Fibroblast of skin of left biceps (primary cell): ENCODE measurements at places on chromosomes 4 and X.

- DNase-seq, result no peak
These were observed 194.6 kb downstream of the MAML3 start for GRCh38 chr4:139959396-139959795.

GRCh38 chr4:66609014-66609413 is 936.3 kb downstream of the CENPC start:
- DNase-seq, result no peak

DNA sequence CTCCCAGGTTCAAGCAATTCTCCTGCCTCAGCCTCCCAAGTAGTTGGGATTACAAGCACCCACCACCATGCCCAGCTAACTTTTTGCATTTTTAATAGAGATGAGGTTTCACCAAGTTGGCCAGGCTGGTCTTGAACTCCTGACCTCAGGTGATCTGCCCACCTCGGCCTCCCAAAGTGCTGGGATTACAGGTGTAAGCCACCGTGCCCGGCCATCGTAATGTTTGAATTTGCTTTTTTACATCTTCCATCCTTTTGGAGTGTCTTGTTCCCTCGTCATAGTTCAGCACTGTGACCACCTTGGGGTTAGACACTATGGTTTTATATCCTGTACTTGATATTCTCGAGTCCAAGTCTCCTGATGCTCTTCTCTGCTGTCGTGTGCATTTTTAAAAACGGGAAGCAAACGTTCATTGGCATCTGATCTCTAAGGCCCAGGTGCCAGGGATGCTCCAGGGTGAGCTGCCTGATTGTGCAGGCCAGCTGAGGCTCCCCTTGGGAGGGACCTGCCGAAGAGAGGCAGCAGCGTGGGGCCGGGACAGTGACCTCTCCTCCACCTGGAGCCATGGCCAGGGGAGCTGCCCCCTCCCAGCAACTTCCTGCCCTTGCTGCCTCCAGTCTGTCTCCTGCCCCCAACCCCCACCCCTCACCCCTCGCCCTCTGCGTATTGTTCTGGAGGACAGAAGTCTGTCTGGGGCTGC is 16.7 kb downstream of the DGKQ start:
- no peak for DNase-seq

DNA sequence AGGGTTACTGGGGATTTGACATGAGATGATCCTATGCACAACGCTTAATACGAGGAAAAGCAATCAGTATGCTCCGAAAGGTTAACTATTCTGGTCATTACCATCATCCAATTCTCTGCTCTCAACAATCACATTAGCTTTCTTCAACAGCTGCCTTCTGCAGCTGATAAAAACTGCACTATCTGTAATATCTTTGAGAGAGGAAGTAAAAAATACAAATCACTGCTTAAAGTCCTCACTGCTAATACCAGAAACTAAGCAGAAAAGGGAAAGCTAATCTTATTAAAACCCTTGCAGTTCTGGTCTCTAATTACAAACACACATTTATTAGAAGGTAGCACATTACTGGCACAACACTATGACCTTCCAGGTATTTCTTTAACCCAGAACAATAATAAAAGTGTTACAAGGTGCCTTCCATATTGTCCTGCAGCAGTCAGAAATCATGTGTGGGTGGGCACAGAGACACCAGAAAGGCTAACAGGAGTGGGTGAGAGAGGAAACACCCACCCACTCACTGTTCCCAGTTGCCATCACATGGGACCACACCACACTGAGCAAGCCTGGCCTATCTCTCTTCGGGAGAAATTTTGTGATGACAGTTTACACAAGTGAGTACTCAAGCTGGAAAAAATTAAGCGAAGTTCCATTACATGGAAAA is 71.0 kb downstream of the RELL1 start:
- DNase-seq, result no peak

GRCh38 chr4:88705805-88706492 is 8.3 kb upstream of the NAP1L5 start:
- no peak for DNase-seq

DNA sequence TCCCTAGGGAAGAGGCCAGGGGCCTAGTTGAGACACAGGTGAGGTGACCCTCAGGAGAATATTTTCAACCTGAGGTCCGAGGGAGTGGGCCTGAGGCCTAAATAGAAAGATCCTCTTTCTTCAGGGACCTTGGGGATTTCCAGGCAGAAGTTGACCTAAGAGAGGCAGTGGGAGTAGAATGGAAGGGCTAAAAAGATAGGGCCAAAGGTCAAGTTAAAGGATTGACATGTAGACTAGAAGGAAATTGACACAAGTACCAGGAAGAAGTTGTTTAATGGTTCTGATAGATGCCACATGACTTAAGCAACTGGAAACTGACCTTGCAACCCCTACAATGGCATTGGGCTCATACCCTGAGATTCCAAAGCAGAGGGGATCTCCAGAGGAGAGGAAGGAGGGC is 76.9 kb downstream of the SHROOM3 start:
- DNase-seq, result no peak

- DNase-seq, result no peak
These were observed 28.6 kb upstream of the MXD4 start for GRCh38 chr4:2290488-2290887.

GRCh38 chr4:71266090-71266794 is 72.6 kb upstream of the SLC4A4 start:
- peak; percentile 68 for DNase-seq

GRCh38 chr4:67282749-67283148 is 262.6 kb downstream of the CENPC start:
- no peak for DNase-seq

GRCh38 chrX:148658115-148658730 is 157.8 kb downstream of the AFF2 start:
- DNase-seq, result peak; percentile 42

DNA sequence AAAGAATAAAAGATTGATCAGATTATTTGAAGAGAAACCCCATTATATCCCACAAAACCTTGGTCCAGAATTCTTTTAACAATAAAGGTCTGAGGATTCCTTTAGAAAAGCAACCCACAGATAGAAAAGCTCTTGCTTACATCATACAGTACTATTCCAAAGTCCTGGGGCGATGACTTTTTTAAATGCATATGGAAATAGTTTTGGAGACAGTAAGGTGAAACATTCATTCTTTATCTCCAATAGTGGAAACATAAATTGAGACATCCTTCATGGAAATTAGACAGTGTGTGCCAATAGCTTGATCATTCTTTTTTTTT is 85.7 kb upstream of the UCP1 start:
- no peak for DNase-seq

GRCh38 chr4:80407246-80407645 is 71.7 kb downstream of the CFAP299 start:
- peak; percentile 11 for DNase-seq

DNA sequence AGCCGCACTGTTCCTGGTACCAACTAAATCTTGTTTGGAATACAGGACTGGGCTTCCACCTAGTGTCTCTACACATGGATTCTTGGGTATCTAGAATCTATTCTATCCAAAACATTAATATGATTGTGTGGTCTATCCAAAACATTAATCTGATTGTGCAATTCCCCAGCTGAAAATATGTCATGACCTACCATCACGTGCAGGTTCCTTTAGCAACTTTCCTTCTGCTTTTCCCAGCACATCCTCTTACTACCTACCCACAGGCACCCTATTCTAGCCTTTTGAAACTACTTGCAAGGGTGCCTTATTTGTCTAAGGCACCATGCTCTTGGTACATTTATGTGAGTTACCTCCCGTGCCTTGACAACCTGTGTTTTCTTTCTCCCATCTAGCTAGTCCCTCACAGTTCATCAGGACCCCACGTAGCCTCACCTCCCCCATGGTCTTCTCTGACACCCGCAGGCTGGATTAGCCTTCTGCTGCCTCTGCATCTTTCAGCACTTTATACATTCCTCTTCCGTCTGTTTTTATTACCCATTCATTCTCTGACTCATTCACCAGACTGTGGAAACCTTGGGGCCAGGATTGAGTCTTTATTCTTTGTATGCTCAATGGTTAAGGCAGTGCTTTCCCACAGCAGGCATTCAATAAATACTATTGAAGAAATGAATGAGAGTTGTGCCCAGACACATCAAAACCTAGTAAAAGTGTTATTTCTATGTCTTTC is 88.8 kb upstream of the FAM9B start:
- DNase-seq, result no peak

DNA sequence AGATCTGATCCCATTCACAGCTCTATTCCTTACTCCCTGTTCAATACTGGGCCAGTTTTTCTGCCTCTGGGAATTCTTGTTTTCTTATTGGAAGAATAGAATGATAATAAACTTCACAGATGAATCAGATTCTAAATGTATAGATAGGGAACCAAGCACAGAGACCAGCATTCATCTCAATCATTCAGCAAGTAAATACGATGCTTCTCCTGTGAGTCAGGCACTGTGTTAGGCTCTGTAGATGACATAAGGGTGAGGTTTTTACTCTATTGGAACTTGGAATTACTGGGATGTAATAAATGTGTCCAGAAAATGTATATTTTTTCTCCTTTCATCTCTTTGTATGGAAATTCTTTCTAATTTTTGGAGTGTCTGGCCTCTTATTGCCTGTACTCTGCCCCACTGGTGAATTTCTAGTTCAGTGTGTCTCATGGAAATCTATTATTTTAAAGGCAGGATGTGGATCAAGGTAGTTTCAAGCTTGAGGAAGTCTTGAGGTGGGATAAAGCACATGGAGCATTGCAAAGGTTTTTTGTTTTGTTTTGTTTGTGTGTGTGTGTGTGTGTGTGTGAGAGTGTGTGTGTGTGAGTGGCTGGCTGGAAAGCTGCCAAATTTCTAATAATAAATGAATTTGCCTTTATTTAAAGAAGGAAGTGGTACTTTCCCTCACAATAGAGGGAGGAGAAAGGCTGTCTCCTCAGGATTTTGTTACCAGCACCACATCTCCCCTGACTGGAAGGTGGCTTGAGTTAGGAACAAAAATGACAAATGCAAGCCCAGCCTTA is 117.9 kb upstream of the HS3ST1 start:
- DNase-seq, result no peak

DNA sequence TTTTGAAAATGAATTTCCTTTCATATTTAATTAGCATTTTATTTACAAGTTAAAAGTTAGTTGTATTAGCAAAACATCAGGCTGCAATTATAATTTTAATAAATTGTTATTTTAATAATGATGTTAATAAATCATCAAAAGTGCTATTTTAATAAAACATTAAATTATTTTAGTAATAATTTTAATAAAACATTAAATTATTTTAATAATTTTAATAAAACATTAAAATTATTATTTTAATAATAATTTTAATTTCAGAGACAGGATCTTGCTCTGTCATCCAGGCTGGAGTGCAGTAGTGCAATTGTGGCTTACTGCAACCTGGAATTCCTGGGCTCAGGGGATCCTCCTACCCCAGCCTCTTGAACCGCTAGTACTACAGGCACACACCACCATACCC is 10.8 kb downstream of the RAP2C start:
- DNase-seq, result no peak

DNA sequence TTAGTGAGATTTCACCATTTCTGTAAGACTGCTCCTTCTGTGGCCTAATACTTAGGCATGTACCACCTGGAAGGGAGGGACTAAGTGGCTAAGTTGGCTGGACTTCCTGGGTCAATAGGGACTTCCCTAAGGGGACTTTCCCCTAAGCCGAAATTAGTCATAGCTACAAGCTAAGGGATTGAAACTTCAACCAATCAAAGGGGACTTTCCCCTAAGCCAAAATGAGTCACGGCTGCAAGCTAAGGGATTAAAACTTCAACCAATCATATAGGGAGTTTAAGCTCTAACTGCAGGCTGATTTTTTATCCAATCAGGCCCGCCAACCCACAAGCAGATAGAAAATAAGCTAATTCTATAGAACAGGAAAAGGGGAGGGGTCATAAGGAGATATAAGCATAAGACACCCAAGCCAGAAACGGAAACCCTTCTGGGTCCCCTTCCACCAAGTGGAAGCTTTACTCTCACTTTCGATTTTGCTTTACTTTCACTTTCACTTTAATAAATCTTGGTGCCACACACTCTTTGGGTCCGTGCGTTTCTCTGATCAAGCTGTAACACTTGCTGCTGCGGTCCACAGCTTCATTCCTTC is 382.8 kb downstream of the KLHL4 start:
- no peak for DNase-seq

DNA sequence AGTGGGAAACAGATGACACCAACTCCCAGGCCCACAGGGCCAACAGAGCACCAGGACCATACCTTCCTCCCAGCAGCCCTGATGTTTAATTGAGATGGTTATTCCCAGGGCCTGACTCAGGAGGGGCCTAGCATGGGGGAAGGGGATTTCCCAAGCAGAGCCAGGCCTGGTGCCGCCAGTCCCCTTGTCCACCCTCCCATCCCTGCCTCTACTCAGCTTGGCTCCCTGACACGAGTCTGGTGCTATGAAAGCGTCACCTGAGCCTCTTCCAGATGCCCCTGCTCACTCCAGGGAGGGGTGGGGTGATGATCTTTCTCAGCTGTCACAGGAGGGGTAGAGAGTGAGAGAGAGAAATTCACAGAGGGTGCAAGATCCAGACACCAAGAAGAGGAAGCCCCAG is 72.7 kb downstream of the EFNB1 start:
- no peak for DNase-seq

DNA sequence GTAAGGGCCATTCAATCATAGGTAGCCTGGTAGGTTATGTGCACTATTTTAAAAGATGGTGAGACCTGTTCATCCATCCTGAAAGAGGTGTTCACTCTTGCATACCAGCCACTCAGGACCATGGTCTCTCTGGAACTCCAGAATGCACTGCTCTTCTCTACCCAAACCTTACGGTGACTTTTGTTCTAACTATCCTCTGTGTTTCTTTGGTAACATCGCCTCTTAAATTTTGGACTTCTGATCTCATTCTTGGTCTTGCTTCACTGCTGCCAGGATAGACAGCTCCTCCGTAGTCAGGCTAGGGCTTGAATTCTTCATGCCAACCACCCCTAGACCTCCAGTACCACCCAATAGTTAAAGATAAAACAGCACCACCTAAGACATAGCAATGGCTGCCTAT is 346.3 kb upstream of the GALNT7 start:
- no peak for DNase-seq

GRCh38 chr4:79632114-79632513 is 224.1 kb upstream of the GK2 start:
- DNase-seq, result no peak

DNA sequence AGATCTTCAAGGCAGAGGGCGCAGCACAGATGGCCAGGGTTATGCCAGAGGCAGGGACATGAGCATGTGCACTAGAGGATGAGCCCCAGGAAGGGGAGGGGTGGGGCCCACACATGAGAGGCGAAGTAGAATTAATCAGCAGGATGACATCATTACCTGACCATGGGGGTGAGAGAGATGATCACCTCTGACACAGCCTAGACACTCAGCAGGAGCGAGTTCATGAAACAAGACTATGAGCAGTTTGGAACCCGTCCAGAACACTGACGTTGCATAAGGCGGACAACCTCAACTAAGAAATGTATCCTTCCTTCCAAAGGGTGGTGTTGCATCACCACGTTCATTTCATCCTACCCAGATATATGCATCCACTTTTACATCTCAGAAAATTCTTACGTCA is 446.7 kb upstream of the TENM3 start:
- peak; percentile 24 for DNase-seq

GRCh38 chr4:10703156-10703555 is 18.6 kb upstream of the CLNK start:
- DNase-seq, result no peak

- DNase-seq, result no peak
These were observed 13.5 kb downstream of the MAOB start for GRCh38 chrX:43868791-43869190.
